ENCODE measurements at places on chromosomes 7 and 10. TPM values are rescaled to one million over a fixed set of nuclear protein-coding genes. Genes with fewer than 3 reads are reported as not detected.

DNA sequence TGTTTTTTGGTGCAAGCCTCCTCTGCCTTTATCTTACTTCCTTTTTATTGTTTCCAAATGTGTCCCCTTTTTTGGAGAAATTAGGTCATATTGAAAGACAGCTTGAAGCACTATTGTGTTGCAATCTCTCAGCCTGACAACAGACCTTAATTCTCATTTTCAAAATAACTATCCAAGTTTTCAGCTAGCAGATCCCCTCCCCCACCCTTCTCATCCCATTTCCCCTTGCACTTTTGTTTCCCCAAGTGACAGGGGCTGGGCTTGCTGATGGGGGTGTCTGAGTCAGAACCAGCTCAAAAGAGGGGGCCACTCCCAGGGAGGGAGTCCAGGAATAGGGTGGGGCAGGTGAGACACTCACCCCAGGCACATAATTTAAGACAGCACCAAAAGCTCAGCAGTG is 75.3 kb downstream of the MKI67 start:
- peaks cover 15% of the 10 kb centered on the region for H3K4me1 ChIP-seq
- DNase-seq, result peak; percentile 15
- H3K4me3 ChIP-seq, result no peak overlapping the region

- no peaks in the 10 kb centered on the region for H3K27me3 ChIP-seq
- no peak overlapping the region for H3K4me3 ChIP-seq
- H3K36me3 ChIP-seq, result no peaks in the 10 kb centered on the region
- H3K4me1 ChIP-seq, result peaks cover 13% of the 10 kb centered on the region
Observed at GRCh38 chr7:84532196-84532595, 337.6 kb upstream of the SEMA3A start.

Gene HABP2
- total RNA-seq, result not detected

Gene GRM8
- total RNA-seq, result not detected

Gene GPR15LG
- total RNA-seq, result not detected

- H3K4me3 ChIP-seq, result no peak overlapping the region
- H3K4me1 ChIP-seq, result peaks cover 12% of the 10 kb centered on the region
- no peak for DNase-seq
- H3K36me3 ChIP-seq, result no peaks in the 10 kb centered on the region
- no peaks in the 10 kb centered on the region for H3K27me3 ChIP-seq
Observed at GRCh38 chr10:94216201-94216600, 146.5 kb downstream of the NOC3L start.

DNA sequence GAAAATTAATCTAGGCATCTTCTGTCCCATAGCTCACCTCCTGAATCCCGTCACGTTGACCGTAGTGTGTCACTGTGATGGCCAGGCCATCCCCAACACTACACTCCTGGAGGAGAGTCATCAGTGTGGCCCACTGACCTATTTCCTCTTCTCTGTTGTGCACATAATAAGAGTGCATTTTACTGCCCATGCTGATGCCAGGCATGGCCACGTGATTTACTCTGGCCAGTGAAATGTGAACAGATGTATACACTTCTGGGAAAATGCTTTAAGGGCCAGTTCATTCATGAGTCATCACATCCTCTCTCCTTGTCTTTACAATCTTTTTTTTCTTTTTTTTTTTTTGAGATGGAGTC is 101.9 kb upstream of the PIP4K2A start:
- peaks cover 26% of the 10 kb centered on the region for H3K4me1 ChIP-seq
- no peak overlapping the region for H3K4me3 ChIP-seq
- H3K27ac ChIP-seq, result peak overlapping the region; percentile 93
- peak; percentile 91 for DNase-seq

- H3K4me1 ChIP-seq, result no peaks in the 10 kb centered on the region
- no peak overlapping the region for H3K27ac ChIP-seq
- no peaks in the 10 kb centered on the region for H3K36me3 ChIP-seq
- peaks cover 22% of the 10 kb centered on the region for H3K27me3 ChIP-seq
Observed at GRCh38 chr7:142806022-142806356, 35.2 kb downstream of the PRSS2 start.

GRCh38 chr7:75869776-75870379 is 9.0 kb upstream of the RHBDD2 start:
- H3K4me3 ChIP-seq, result no peak overlapping the region
- no peaks in the 10 kb centered on the region for H3K27me3 ChIP-seq
- peaks cover 6% of the 10 kb centered on the region for H3K4me1 ChIP-seq
- DNase-seq, result no peak
- no peaks in the 10 kb centered on the region for H3K36me3 ChIP-seq

Gene C10orf62
- not detected for total RNA-seq

DNA sequence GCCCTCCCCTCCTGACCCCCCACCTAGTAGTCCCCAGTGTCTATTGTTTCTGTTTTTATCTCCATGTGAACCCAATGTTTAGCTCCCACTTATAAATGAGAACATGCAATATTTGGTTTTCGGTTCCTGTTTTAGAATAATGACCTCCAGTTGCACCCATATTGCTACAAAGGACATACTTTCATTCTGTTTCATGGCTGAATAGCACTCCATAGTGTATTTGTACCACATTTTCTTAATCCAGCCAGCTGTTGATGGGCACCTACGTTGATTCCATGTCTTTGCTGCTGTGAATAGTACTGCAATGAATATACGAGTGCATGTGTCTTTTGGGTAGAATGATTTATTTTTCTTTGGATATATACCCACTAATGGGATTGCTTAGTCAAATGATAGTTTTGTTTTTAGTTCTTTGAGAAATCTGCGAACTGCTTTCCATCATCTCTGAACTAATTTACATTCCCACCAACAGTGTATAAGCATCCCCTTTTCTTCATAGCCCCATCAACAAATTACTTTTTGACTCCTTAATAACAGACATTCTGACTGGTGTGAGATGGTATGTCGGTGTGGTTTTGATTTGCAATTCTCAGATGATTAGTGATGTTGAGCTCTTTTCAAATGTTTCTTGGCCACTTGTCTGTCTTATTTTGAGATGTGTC is 128.4 kb upstream of the PHYHIPL start:
- H3K4me1 ChIP-seq, result no peaks in the 10 kb centered on the region
- peaks cover 10% of the 10 kb centered on the region for H3K27me3 ChIP-seq
- H3K36me3 ChIP-seq, result no peaks in the 10 kb centered on the region
- no peak overlapping the region for H3K4me3 ChIP-seq
- no peak overlapping the region for H3K27ac ChIP-seq
- DNase-seq, result no peak
